ENCODE measurements at places on chromosomes 12 and 14. TPM values are rescaled to one million over a fixed set of nuclear protein-coding genes. Genes with fewer than 3 reads are reported as not detected.

The SLC2A14 gene
- 0.46 TPM for polyA plus RNA-seq

The KRT72 gene
- polyA plus RNA-seq, result 0.12 TPM

The ADSS1 gene
- 16.4 TPM for polyA plus RNA-seq

The CPNE6 gene
- not detected for polyA plus RNA-seq

The TPH2 gene
- polyA plus RNA-seq, result 0.09 TPM

The SPIC gene
- not detected for polyA plus RNA-seq

The NANOG gene
- 0.16 TPM for polyA plus RNA-seq
